ENCODE measurements at places on chromosomes 16 and 17.

DNA sequence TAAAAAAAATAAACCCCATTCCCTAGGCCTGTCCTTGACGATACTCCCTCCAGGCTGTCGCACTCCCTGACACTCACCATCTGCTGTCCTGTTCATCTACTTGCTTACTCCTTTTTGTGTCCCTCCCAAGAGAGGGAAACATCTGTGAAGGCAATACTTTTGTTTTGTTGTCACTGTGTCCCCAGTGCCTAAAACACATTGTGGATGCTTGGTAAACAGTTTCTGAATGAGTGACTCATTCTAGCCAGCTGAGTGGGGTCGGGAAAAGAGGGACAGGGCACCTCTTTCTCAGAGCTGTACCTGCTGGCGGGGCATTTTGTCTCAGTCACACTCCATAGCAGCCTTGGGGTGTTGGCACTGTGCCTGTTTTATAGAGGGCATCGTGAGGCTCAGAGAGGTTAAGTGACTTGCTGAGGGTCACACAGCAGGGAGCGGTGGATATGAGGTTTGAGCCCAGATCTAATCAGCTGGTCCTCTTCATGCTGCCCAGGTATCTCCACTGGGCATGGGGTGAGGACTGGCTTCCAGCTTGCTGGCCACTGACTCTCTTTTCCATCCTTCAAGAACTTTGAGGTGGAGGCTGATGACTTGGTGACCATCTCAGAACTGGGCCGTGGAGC, 15.6 kb downstream of the MAP2K3 start:
- DNase-seq, result no peak

GRCh38 chr16:84532291-84532724, 27.8 kb upstream of the MEAK7 start:
- no peak for DNase-seq

DNA sequence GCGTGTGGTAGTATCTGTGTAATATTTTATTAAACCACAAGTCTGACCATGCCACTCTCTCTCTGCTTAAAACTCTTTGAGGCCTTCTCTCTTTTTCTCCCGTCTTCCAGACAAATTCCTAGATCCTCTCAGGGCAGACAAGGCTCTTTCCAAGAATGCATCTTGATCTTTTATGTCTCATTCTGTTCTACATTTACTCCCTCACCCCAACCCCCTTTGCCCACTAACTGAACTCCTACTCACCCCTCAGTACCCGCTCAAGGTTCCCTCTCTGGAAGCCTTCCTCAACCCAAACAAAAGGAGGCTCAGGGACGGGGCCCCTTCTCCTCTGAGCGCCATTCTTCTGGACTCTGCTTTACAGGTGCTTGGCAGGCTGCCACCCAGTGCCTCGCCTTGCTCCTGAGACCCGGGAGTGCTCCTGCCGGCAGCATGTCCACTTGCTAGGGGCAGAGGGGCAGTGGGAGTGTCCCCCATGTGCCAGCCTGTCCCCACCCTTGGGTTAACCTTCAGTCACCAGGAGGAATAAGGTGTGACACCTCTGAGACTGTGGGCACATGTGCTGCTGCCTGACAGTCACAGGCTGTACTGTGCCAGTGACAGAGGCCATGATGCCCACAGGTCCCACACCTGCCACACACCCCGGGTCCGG, 9.2 kb downstream of the SLC13A2 start:
- DNase-seq, result no peak

DNA sequence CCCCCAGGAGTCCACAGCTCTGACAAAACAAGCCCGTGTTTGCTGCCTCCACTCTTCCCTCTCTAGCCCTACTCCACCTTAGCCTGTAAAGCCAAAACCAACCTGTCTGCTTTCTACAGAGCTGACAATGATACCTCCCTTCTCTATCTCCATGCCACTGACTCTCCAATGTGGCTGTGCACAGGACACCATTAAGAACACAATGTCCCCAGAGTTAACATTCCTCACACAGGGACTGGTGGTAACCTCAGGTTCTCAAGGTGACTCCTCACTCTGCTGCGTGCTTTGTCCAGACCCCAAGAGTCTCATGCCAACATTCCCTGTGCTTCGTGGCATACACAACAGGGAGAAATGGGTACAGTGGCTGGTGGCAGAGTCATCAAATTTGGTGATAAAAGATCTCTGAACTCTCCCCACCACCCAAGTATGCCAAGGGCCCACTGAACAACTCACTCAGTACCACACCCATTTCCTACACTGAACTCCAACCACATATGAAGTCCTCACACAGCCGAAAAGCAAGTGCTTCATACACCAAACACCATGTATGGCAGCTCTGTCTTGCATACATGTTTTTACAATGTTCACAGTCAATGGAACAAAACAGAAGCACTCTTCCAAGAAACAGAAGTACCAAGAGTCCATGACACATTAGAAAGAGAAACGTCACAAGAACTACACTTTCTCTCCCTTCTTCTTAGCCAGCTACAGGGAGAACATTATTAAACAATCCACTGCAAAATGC, 21.1 kb downstream of the CSNK2A2 start:
- no peak for DNase-seq

GRCh38 chr16:53566552-53567245, 63.7 kb upstream of the AKTIP start:
- DNase-seq, result no peak

- DNase-seq, result no peak
These were observed 28.5 kb downstream of the STAT5B start for GRCh38 chr17:42247734-42248133.

GRCh38 chr17:58401287-58401686, 16.0 kb downstream of the RNF43 start:
- no peak for DNase-seq

DNA sequence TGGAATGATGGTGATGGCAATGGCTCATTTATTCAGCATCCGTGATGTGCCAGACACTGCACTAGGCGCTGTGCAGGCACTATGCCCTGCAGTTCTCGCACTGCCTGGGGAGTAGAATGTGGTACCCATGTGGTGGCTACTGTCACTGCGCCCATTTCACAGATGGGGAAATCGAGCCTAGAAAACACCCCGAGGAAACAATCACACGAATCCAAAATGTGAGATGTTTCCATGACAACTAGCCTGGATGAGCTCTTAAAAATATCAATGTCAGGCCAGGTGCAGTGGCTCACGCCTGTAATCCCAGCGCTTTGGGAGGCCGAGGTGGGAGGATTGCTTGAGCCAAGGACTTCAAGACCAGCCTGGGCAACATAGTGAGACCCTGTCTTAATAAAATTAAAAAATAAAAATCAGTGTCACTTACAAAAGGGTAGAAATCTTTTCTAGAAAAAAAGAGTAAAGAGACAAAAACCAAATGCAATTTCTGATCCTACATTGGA, 57.9 kb upstream of the TNRC6A start:
- DNase-seq, result no peak

GRCh38 chr17:42010898-42011516, 6.2 kb downstream of the DNAJC7 start:
- no peak for DNase-seq

DNA sequence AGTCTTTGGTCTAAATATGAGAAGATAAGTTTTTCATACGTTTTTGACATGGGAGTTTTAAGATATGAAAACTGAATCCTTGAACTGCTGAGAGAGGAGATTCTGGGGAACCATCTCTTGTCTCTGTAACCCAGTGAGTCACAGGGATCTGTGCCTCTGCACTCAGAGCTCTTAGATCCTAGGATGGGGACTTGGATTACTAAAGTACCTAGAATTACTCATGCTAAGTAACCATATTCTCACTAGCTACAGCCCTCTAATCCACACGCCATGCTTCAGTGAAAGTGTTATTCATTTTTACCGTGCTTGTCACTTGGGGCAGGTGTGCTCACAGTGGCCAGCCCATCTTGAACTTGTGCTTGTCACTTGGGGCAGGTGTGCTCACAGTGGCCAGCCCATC, 2.0 kb downstream of the MRM3 start:
- no peak for DNase-seq

DNA sequence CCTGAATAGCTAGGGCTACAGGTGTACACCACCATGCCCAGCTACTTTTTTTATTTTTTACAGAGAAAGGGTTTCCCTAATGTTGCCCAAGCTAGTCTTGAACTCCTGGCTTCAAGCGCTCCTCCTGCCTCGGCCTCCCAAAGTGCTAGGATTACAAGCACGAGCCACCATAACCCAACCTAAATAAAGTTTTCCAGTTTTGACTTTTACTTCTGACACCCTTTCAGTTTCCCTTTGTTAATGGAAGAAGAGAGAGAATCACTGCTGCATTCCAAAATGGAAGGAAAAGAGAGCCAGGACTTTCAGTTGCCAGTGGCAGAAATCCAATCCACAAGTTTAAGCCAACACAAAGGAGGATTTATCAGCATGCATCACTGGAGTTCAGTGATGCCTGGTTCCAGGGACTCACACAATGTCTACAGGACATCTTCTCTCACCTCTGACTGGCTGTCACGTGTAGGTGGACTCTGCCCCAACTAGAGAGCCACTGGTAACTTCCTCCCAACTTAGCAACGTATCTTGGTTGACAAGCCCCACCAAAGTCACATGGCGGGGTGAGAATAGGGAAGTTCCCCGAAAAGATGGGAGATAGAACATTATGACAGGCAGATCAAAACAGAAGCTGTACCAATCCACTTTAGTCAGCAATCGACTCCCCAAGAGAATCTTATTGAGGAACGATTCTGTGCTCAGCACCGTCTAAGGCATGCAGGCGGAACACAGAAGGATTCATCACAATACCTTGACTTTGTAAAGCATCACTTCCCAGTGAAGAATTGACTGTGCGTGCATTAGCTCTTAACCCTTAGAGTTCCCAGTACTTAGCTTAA, 46.5 kb downstream of the GAS7 start:
- no peak for DNase-seq

- DNase-seq, result no peak
These were observed 243.9 kb downstream of the CDH8 start for GRCh38 chr16:61792194-61792909.

DNA sequence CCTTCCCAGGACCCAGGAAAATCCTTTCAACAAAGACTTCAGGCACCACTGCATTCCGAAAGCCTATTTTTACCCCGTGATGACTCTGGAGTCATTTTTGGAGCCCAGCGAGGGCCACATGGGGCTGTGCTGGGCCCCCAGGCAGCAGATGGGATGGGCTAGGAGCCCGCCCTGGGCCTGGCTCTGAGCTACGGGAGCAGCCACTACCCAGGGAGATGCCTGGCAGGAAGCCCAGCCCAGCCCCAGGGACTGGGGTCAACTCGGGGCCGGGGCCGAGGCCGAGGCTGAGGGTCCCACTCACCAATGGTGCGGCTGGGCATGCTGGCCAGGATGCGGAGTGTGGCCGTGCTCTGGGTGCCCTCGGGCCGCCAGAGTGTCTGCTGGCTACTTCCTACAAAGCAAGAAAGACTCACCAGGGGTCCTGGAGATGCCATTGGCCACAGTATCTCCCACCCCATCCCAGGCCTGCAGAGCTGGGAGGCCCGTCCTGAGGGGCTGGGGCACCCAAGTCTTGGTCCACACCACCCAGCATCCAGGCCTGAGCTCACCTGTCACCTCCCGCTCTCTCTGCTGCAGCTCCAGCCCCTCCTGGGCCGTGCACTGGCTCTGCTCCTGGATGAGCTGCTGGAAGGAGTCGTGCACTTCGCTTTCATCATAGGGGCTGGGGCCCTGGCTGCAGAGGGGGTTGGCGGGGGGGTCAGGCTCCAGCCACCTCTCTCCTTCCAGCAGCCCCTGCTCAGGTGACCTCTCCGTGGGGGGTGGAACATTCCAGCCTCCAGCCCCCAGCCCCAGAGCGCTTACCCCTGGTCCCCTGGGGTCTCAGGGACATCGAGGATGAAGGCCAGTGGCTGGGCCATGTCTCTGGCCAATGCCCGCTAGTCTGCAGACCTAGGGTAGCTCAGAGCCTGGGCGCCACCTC, 2.3 kb downstream of the TMC6 start:
- no peak for DNase-seq

- no peak for DNase-seq
These were observed 5.7 kb downstream of the C16orf86 start for GRCh38 chr16:67672306-67672705.

DNA sequence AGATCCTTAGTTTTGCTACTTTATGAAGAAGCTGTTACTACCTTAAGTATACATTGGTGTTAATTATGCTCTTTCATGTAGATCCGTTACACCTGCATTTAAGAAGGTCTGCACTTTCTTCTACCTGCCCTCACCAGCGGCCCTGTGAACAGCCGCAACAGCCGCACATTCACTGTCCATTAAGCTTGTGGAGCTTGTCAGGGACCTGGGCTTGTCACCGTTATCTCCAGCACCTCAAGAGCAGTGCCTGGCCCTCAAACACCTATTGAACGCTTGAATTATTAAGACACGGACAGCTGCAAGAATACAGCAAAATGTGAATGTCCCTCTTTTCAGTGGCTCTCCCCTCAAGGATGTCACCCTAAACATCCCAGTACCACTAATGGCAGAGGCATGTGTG, 3.0 kb upstream of the MXRA7 start:
- no peak for DNase-seq

- DNase-seq, result no peak
These were observed 3.1 kb upstream of the KRTAP3-2 start for GRCh38 chr17:41002814-41003213.

DNA sequence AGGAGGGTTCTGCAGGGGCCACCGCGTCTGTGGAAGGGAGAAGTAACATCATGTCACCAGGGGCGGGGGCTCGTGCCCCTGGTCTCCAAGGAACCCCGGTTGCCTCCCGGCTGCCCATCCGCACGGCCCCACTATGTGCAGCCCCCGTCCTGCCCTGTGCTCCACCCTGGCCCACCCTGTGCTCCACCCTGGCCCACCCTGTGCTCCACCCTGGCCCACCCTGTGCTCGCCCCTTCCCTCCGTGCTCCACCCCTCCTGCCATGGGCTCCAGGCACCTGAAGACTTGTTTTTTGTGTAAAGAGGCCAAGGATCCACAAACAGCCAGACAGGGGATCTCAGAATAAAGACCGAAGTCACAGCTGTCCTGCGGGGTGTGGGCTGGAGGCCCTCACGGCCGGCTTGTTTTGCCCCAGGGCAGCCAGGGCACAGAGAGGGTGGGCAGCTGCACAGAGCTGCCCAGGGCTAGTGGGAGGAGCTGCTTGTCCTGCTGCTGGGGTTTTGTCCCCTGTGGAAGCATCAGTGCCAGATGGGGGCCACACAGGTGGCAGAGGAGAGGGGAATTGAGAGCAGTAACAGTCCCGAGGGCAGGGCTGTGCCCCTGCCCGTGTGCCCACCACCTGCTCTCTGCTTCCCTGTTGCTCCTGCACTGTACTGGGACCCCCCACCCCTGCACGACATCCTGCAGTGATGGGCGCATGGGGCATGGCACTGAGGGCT, 147.0 kb upstream of the CIBAR2 start:
- no peak for DNase-seq

GRCh38 chr17:44134752-44135568, 6.8 kb upstream of the HROB start:
- no peak for DNase-seq

All from effector CD8-positive, alpha-beta T cell (primary cell).